Activated effector memory CD4-positive, alpha-beta T cell treated with anti-CD3 and anti-CD28 coated beads, Interleukin-2, amount 50 U/mL, for 16 hours (primary cell): ENCODE measurements at places on chromosomes 6 and 20.
A peak's percentile ranks its signal among the peaks of the same experiment; 100 is the strongest.

- no peak for DNase-seq
Observed at GRCh38 chr6:157993076-157993475, 11.4 kb downstream of the SYNJ2 start.

- DNase-seq = no peak
Observed at GRCh38 chr20:1946762-1947534, 46.9 kb downstream of the PDYN start.

- DNase-seq = no peak
Observed at GRCh38 chr6:106448000-106448426, 87.5 kb downstream of the CRYBG1 start.

GRCh38 chr6:136792095-136792409, 225 bp downstream of the MAP3K5 start:
- no peak for DNase-seq

DNA sequence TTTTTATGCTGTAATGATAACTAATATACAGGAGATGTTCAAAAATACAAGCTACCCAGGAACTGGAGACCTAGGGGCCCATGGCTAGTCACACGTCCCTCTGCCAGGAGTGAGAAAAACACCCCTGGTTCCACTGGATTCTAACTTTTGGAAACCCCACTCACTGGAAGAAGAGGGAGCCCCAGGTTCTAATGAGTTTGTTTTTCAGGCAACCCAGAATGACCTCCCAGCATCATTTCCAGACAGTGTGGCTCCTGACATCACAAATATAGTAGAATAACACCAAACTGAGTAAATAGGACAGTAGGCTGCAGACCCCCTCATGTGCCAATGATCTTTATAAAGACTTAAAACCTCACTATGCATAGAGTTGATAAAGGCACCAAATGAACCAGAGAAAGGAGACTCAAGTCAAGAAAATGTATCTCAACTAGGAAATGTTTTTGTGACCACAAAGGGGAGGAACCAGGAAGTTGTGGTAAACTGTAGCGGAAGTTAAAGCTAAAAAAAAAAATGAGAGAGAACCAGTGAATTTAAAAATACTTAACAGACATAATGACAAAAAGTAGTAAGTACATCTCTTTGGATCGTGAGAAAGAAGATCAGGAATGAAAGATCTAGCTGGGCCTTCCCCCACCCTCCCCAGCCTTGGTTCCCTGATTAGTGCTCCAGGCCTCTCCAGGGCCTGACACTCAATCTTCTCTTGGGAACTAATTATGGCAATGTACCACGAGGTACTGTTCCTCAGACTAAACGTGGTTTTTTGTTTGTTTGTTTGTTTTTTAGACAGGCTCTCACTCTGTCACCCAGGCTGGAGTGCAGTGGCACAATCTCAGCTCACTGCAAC, 19.8 kb downstream of the HLA-E start:
- DNase-seq = peak; percentile 74

- no peak for DNase-seq
Observed at GRCh38 chr20:49630396-49630951, 62.5 kb upstream of the PTGIS start.

- no peak for DNase-seq
Observed at GRCh38 chr6:25747477-25747876, 7.1 kb upstream of the SLC17A4 start.

DNA sequence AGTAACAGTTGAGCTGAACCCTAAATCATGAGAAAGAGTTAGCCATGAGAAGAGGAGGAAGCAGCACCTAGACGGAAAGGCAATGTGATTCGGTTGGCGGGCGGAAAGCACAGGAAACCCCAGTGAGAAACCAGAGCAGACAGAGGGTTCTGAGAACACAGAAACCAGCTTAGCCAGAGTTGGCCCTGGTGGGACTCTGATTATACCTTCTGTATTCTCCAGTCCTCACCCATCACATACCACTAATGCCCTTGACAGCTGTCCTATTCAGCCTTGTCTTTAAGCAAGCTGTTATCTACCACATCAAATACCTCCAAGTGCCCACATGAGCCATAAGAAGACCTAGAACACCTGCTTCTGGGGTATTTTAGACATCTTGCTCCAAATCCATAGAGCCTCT, 58.9 kb upstream of the LRRC1 start:
- DNase-seq = no peak

DNA sequence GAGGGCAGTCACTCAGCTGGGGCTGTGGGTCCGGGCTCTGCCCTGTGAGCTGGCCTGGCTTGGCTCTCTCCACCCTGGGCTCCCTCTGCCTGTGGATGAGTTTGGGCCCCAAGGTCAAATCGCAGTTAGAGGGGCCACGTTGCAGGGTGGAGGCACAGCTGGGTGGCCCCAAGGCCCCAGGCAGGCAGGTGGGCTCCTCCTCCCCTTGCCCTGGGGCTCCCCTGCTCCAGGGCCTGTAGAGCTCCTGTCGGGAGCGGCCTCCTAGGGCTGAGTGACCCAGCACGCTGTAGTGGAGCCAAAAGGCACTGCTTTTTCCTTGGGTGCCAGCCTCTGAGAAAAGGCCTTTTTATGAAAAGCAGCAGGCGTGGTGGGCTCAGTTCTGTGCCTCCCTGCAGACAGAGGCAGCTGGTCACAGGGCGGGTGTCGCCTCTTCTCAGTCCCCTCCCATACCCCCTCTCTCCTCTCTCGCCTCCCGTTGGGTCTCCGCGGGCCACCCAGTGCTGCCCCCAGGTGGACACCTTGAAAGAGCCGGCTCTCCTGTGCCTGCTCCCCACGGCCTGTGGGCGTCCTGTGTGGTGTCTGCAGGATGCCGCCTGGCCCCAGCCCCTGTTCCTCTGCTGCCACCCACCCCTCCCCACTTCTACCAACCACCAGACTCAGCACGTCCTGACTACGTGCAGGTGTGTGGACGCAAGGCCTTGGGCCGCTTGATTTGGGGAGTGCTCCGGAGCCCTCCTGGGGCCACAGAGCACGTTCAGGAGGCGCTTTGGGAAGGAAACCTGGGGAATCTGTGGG, 13.2 kb downstream of the SS18L1 start:
- peak; percentile 90 for DNase-seq

- no peak for DNase-seq
Observed at GRCh38 chr6:140774080-140774505, 1358.6 kb upstream of the GJE1 start.

DNA sequence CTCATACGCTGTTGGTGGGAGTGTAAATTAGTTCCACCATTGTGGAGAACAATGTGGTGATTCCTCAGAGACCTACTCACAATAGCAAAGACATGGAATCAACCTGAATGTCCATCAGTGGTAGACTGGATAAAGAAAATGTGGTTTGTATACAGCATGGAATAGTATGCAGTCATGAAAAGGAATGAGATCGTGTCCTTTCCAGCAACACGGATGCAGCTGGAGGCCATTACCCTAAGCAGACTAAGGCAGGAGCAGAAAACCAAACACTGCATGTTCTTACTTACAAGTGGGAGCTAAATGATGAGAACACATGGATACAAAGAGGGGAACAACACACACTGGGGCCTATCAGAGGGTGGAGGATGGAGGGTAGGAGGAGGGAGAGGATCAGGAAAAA, 54.6 kb downstream of the SYNJ2 start:
- no peak for DNase-seq

DNA sequence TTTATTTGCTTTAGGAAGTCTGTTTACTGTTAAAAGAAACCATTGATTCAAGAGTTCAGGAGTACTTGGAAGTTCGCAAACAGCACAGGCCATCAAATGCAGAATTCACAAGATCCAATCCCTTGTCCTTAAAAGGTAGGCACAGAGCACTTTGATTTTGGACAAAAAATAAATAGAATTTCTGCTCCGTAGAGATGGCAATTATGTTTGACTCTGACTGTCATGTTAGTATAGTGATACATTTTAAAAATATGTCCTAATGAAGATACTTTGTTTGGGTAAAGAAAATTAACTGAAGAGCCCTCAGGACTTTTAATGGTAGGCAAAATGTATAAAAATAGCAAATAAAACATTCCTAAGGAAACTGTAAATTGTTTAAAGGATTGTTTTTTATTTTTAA, 113.1 kb downstream of the JAG1 start:
- DNase-seq = no peak

DNA sequence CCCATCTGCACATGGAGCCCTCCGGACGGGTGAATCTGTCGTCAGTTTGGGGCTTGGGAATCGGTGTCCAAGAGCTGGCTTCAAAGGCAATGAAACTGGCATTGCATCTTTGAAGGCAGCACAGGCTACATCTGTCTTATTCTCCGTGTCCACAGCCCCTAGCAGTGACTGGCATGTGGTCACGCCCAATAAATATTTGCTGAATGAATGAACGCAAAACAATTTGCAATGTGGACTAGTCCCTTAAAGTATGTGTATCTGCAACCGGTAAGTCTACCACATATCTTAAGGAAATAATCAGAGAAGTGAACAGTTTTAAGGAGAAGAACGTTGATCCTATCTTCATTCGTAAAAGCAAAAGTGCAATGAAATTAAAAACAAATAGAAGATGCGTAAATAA, 8.0 kb upstream of the PMEPA1 start:
- no peak for DNase-seq

- DNase-seq = no peak
Observed at GRCh38 chr20:51132279-51132678, 109.4 kb upstream of the KCNG1 start.

- DNase-seq = no peak
Observed at GRCh38 chr20:57332105-57333089, 2.8 kb downstream of the SPO11 start.

DNA sequence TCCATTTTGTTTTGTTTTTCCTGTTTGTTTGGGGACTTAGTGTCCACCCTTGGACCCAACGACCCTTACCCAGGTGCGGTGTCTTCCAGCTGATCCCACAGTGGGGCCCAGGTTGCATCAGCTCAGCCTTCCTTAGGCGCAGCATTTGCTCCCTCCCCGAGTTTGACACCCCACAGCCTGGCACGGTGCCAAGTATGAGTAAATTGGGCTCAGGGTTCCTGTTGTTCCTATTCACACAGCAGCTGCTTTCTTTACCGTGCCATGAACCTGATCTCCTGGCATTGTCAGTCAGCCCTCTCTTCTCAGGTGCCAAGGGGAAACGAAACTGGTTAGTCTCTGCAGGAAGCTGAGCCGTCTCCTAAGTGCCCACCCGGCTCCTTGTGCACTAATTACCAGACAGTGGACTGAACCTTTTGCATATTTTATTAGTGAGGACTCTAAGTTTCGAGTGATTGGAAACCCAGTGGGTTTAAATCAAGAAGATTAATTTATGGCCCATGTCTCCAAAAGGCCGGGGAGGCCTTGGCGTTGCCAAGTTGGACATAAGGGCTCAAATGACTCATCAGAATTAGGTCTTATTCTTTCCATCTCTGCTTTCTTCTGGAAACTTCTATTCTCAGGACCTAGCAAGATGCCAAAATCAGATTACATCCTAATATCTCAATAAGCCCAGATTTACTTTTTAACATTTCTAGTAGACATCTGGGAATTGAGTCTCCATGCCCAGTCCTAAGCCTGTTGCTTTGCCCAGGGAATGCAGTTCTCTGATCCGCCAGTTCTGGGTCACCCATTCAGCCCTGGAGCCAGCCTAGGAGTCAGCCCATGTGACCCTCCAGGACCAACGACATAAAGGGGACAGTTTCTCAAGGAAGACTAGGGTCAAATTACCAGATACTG, 68.8 kb downstream of the TSHZ2 start:
- no peak for DNase-seq

- no peak for DNase-seq
Observed at GRCh38 chr20:15100506-15101160, 763.2 kb upstream of the FLRT3 start.

DNA sequence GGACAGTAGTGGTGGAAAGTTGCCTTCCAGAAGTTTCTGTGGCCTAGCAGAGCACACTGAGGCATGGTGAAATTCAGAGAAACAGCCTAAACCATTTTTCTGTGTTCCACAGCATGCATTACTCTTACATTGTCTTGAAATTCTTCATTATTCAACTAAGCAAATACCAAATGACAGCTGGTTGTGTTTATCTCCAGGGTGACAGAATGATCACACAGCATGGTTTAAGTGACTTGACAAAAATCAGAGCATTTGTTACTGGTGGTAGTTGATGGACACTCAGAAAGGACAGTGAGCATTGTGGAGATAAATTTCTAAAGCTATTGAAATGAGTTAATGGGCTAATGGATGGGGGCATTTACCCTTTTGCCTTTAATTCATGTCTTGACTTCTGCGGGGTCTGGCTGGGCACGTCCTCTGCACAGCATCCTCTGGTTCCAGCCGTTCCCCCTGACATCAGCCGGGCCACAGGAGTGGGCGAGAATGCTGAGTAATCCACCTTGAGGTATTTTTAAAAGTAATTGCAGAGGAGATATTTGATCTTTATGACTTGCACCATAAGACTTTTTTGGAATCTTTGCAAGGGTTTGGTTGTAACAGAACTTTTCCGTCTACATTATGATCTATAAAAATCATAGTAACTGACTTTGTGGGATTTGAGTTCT, 78.9 kb upstream of the SCP2D1 start:
- no peak for DNase-seq

DNA sequence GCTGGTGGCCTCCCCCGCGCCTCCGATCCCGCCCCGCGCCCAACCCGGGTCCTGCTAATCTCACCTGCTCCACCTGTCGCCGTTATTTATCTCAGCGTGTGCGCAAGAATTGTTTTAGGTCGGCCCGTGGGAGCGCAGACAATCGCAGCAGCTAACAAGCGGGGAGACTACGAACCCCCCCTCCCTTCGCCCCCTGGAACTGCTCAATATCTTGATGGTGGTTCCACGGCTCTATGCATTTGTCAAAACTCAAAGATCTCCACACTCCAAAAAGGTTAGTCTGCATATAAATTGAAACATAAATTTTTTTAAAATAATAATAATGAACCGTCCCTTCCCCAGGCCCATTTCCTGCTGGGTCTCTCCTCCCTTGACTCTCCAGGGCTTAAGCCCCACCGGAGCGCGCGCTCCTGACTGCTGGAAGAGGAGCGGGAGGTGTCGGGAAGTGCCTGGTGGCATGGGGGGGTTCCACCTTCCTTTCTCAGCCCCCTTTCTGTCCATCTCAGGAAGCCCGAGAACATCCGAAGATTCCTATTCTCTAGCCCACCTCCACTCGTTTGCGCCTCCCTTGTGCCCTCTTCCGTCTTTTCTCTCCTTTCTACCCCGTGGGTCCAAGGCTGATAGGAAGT, 1.6 kb upstream of the MDGA1 start:
- DNase-seq = no peak

DNA sequence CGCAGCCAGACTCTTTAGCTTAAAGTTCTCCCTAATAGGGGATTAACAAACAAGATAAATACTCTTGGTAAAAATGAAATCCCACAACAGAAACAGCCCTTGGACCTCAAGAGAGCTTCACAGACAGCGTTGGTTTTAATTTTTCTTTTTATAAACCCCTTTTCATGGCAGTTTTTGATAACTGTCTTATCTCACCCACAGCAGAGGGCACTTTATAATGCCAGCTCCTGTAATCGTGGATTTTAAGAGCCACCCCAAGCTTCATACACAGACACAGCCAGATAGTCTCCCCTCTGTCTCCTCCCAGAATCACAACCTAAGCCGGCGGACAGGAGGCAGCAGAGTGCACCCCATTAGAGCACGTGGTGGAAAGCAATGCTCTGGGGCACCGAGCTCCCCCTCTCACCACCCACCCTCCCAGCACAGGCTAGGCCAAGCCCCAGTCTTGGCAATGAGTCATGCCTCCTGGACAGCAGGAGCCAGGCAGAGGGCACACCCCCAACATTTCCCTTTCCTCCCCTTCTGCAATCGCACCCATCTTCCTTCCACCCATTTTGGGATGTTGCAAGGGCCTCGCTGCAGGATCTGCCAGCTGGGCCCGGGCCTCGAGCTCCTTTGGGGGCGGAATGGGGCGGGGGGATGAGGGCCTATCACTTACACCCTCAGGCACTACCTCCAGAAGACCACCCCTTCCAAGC, 2.4 kb downstream of the JAG1 start:
- DNase-seq = no peak

GRCh38 chr6:165086814-165087213, 222.6 kb downstream of the C6orf118 start:
- DNase-seq = no peak

GRCh38 chr6:39295611-39296011, 18.6 kb downstream of the KCNK17 start:
- DNase-seq = no peak
